Hematopoietic multipotent progenitor cell treated with erythropoietin and hydrocortisone succinate and interleukin-3 and kit ligand, for 15 days (in vitro differentiated cells): ENCODE measurements at places on chromosomes 2 and 18.

GRCh38 chr2:47190188-47190881 lies 35.2 kb upstream of the STPG4 start:
- no peak for DNase-seq

GRCh38 chr2:100413571-100413970 lies 3.9 kb downstream of the CHST10 start:
- no peak for DNase-seq

DNA sequence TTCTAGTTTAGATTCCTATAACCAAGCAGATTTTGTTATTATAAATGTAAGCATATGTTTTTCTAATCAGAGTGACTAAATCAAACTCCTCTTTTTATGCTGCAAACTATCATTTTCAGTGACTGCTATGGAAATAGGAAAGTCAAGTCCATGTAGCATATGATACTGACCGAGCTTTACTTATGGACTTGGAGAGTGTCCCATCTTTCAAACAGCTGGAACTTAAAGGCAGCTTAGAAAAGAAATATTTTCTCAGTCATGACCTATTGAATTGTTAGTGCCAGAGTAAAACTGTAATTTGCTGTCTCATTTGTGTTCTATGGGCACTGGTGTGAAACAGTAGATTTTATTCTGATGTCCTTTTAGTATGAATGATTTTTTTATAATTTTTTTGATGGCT lies 76.7 kb downstream of the PHLPP1 start:
- no peak for DNase-seq

- DNase-seq = no peak
Measured at GRCh38 chr2:25700221-25700660, 26.9 kb upstream of the DTNB start.
